Breast epithelium (tissue), 4 donors: ENCODE measurements at places on chromosomes 1 and 21. TPM values are rescaled to one million over a fixed set of nuclear protein-coding genes. Genes with fewer than 3 reads are reported as not detected.

The FALEC gene
- 2.2 TPM for total RNA-seq

The ZNF695 gene
- 1.1 TPM for total RNA-seq

The KCNK1 gene
- 0.96 TPM for total RNA-seq

The OR2T11 gene
- total RNA-seq: not detected

The TSTD1 gene
- 217 TPM for total RNA-seq

The ASH1L gene
- total RNA-seq: 83.2 TPM

The RNU1-4 gene
- total RNA-seq: under 0.01 TPM

The CYB5RL gene
- 8.0 TPM for total RNA-seq
